ENCODE measurements at places on chromosomes 7 and 10.

DNA sequence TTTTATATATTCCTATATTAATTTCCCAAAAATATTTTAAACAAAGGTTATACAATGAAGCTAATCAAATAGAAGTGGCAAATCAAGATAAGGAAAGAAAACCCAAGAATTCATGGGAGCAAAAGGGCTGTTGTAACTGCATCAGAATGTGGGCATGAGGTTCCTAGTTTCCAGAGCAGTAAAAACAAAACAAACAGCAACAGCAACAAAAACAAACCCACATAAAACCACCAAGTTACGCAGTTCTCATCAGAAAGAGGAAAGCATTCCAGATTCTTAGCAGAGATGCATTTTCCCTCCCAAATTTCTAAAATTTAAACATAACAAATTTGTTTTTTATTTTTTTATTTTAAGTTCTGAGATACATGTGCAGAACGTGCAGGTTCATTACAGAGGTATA is 34.8 kb upstream of the MSMB start:
- DNase-seq: no peak

DNA sequence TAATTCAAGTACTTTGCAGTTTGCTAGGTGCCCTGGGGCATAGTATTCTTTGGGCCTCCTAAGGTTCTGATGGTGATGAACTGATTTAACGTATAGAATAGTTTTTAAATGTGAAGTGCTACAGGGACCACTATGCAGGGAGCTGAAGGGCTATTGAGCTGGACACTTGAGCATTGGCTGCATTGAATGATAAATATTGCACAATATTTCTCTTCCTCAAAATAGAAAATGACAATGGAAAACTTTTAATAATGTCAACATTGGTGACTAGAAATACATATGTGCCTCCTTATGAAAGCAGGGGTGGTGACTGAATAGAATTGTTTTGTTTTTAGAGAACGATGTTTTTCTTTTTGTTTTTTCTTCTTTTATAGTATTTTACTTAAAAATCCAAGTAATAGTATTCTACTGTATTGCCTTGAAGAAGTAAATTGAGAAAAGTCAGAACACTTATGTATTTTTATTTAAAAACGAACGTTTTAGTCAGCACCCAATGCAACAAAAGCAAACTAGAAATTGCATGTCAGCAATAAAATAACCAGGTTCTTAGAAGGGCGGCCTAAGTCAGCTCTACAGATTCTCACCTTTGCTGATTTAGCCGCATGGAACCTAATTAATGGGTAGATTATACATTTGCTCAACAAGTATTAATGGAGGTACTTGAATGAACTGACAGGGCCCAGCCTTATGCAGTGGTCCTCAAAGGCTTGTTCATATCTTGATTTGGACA is 244.0 kb upstream of the KLF6 start:
- no peak for DNase-seq

GRCh38 chr10:33334153-33334804 is at the start of gene NRP1:
NRP1 (minus strand) TSS chr10:33334667; CDS start chr10:33334382, 285 bp downstream.
- no peak for DNase-seq

DNA sequence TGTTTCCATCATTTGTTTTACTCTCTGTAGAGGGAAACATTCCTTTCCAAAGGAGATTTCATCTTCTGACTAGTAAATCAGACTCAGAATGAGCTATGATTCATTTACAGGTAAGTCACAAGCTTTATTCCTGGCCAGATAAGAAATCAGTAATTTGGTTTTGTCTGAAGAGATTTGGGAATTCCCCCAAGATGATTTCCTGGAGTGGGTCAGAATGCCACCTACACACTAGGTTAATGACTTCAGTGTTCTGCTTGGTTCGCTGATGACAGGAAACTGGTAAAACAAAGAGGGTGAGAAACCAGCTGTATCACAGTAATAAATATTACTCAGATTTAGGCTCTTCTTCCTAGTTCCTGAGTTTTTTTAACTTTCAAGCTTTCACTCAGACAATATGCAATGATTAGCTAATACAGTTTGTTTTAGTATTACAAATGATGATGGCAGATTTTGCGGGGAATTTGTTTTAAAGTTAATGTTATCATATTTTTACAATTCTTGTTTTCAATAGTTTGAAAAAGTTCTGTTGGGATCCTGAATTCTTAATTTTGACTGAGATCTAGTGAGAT is 8.3 kb upstream of the ASZ1 start:
- DNase-seq: no peak

DNA sequence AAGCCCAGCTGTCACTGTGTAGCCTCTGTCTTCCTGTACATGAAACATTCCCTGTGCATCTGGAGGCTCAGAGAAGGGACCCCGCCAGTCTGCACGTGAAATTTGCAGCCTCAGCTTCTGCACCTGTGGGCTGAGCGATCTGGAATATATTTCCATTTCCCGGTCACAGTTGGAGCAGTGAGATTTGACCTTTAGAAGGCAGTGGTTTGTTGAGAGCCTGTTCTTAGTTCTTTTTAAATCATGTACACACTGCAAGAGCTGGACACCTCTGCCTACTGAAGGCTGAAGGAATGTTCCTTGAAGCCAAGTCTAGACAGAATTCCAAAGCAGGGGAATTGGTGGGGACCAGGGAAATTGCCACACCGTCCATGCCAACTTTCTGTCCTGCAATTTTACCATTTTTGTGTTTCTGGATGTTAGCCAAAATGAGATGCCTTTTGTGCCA is 706.6 kb downstream of the INHBA start:
- no peak for DNase-seq

GRCh38 chr10:24973163-24973562 is 20.8 kb upstream of the PRTFDC1 start:
- DNase-seq: no peak

GRCh38 chr10:31340343-31340742 is 21.3 kb downstream of the ZEB1 start:
- no peak for DNase-seq

DNA sequence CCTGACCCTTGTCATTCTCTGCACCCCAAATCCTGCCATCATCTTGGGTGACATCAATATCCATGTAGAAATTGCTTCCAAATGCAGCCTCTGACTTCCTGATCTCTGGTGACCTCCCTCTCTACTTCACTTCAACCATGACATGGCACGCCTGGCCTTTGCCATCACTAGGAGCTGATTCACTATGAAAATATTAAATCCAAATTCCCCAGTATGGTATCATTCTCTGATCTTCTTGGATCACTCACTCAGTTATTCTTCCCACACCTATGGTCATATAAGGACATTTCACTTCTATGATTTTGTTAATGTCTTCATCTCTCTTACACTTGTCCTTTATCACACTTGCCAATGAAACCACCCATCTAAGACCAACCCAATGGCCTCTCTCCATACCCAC is 73.7 kb upstream of the ODAD2 start:
- no peak for DNase-seq

DNA sequence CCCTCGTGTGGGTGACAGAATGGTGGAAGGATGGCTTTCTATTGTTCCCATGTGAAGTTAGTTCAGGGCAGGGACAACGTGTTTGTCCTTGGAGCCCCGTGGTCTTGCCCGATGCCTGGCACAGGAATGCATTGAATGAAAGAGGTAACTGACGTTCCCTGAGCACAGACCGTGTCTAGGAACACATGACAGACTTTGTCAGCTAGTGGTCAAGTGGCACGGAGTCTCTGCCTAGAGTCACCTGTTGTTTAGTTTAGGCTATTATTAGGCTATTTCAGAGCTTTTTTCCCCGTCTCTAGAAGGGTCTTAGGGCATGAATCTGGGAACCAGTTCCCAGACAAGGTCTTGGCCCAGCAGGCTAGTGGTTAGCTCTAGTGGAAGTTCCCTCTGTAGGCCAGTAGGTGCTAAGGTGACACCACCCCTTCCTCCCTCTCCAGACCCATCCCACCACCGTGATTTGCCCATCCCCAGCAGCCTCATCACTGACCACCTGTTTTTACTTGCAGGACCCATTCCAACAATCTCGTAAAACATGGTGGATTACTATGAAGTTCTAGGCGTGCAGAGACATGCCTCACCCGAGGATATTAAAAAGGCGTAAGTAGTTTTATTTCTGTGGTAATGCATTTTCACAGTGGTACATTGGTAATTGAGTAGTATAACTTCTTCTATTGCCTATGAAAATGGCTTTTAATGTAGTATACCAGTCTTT is 21.4 kb downstream of the DNAJB6 start:
- DNase-seq: no peak

DNA sequence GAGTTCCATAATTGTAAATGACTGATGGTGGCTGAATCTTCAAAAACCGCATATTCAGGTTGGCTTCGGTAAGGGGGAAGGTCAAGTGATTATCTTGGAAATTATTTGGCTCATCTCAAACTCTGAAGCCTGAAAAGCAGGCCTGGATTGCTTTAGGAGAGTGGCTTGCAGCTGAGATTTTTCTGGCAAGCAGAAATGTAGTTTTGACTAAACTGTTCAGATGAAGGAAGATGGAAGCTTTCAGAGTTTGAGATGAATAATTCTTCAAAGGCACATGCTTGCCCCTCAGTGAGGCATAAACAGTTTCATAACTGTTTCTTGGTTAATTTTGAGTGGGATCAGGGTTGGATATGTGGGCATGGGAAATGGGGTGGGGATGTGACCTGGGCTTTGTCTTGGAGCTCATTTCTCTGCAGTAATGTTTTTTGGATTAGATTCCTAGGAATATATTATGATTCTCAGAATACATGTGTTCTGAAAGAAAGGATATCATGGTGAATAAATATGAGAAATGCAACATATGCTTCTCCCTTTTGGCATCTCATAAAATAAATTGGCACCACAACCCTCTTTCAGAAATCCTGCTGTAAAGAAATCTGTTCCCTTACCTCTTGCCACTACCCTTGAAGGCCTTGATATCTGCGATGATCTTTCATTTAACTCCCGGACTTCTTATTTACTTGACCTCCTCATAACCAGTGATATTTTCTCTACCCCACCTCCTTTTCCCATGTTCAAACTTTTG is 469.2 kb downstream of the ADRA2A start:
- peak; percentile 7 for DNase-seq

- DNase-seq: peak; percentile 45
Observed at GRCh38 chr7:75623390-75624133, 115.2 kb downstream of the HIP1 start.
